A549 treated with Hydrocortisone at 1 μM for 4 hours (cell line): ENCODE measurements at places on chromosomes 1 and 21. TPM values are rescaled to one million over a fixed set of nuclear protein-coding genes. Genes with fewer than 3 reads are reported as not detected.

HCN3 gene
- 3.5 to 5.3 TPM (median 4.6 TPM) in 5 replicates for total RNA-seq

FBLIM1 gene
- total RNA-seq = 19.6 to 33.7 TPM (median 26.9 TPM) in 5 replicates

ITGB2 gene
- 0.46 to 0.90 TPM (median 0.77 TPM) in 5 replicates for total RNA-seq

SLAMF6 gene
- not detected in 5 replicates for total RNA-seq

PLXNA2 gene
- 3.0 to 3.3 TPM (median 3.2 TPM) in 5 replicates for total RNA-seq

ACTA1 gene
- total RNA-seq = 0.07 to 0.21 TPM (median 0.10 TPM) in 4 of 5 replicates, not detected in the other
